ENCODE measurements at places on chromosomes 11 and 22.

- no peak for DNase-seq
These were observed 9.4 kb downstream of the FADS2 start for GRCh38 chr11:61837411-61838005.

DNA sequence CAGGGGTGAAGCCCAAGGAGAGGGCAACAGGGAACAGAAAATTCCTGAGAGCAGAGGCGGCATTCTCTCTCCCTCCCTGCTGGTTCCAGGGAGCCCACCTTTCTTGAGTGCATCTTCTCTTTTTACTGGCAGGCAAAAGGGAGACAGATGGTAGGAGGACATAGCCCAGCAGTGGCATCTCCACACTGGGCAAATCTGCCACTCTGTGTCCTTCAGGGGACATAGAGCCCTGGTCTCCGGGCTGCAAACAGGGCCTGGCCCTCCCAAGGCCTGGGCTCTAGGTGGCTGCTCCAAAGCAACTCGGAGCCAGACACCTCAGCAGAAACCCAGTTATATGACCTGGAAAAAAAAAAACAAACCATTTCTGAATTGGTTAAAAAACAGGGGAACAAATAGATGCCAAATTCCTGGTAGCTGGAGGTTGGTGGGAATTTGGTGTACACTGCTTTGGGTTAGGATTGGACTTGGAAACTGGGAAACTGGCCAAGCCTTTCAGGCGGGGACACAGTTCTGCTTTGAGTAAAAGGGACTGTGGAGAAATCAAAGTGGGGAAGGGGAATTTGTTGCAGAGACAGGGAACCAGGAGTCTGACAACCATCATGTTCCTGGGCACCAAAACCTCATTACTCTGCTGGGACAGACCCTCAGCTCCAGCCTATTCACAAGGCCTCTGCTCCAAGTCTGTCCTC is 23.6 kb upstream of the DKK3 start:
- no peak for DNase-seq

DNA sequence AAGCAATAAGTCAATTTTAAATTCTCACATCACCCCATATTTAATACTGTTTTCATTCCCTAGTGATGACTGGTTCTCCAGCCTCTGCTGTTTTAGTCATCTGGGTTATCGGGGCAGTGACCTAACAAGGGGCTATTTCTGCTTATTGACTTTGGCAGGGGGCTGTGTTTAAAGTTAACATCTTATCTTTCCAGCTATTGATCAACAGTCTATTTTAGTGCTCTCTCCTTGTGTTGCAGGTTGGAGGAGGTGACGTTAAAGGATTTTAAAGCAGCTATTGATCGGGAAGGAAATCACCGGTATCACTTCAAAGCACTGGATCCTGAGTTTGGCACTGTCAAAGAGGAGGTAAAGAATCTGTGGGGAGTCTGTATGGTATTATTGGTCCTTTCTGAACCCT is 7.7 kb upstream of the DLAT start:
- DNase-seq, result no peak

DNA sequence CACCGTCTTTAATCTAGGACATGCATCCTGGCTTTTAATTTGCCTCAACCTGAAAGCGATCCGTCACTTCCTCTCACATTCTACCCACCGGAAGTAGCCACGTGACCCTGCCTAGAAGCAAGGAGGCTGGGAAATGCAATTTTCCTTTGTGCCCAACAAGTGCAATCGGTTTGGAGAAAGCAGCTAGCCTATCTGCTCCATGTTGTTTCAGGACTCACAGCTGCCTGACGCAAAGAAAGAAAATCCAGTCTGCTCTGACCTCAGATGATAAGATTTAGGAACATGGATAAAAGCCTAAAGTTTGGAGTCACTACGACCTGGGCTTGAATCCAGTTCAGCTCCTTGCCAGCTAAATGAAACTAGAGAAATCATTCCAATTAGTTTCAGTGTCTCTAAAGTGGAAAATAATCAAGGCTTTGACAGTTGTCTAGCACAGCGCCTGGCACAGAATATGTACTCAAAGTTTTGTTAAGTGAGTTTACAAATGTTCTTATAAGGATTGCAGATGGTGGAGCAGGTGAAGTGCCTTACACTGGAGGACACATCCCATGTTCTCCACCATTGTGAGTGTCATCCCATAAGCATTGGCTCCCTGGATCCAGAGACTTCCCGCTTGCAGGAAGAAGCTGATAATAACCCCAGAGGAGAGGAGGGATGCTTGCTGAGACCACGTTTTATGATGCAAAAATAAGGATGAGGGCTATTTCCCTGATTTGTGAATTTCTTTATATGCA is 553.7 kb downstream of the MN1 start:
- DNase-seq, result no peak

DNA sequence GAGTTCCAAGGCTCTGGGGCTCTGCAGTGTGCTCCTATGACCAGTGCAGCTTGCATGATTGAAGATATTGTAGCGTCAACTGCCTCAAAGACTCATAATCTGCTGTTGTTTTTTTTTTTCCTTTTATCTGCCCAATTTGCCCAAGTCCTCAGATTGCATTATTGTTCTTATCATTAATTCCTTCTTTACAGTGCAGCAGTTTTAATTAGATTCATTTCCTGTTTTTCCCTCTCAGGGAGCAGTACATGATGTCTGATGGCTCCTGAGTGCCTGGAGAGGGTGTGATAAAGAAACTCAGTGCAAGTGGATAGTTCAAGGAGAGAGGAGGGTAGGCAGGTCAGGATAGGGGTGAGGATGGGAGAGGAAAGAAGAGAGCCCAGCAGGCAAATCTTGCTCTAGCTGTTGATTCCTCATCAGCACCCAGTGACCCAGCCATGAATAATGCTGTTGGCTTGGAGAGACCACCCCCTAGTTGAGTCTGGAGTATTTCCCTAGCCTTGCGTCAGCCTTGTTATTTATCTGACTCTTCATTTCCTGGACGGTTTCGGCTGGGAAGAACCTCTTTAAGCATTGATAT is 219.6 kb upstream of the SESN3 start:
- DNase-seq, result no peak

- no peak for DNase-seq
These were observed 53.0 kb downstream of the CTSC start for GRCh38 chr11:88284336-88285050.

DNA sequence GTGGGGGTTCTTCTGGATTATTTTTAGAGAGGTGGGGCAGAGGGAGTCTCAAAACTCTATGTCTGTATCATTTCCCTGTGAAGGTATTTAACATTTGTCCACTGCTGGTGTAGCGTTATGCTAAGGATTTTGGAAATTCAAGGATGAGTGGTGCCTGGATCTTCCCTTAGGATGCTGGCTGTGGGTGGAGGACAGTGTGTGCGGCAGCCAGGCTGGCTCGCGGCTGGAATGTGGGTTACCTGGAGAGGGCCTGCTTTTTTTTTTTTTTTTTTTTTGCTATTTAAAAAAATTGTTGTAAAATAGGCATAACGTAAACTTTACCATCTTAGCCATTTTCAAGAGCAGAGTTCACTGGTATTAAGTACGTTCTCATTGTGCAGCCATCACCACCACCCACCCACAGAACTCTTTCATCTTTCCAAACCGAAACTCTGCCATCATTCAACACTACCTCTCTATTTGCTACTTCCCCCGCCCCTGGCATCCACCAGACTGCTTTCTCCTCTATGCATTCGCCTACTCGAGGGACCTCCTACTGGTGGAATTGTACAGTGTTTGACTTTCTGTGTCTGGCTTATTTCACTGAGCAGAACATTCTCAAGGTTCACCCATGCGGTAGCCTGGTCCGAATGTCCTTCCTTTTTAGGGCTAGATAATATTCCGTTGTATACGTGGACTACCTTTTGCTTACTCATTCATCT is 67.1 kb downstream of the PARVB start:
- DNase-seq, result no peak

- DNase-seq, result no peak
These were observed 45.4 kb downstream of the GGTLC2 start for GRCh38 chr22:22689621-22690345.

GRCh38 chr11:93653080-93653479 is 8.4 kb upstream of the CEP295 start:
- no peak for DNase-seq

DNA sequence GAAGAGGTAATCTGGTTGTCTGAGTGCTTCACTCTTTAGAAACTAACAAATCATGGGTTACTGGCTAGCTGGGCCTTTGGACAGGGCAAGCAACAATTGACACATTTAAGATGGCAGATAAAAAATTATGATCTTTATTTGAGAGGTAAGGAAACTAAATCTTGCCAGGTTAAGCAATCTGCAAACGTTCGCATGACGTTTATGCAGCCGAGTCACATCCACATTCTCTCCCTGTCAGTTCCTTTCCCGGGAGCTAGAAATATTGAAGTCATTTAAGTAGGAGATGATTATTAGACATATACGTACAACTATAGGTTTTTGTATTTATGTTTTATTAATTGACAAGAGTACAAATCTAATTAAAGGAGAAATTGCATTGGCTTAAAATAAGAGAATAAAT is 57.4 kb upstream of the RCN1 start:
- DNase-seq, result no peak

DNA sequence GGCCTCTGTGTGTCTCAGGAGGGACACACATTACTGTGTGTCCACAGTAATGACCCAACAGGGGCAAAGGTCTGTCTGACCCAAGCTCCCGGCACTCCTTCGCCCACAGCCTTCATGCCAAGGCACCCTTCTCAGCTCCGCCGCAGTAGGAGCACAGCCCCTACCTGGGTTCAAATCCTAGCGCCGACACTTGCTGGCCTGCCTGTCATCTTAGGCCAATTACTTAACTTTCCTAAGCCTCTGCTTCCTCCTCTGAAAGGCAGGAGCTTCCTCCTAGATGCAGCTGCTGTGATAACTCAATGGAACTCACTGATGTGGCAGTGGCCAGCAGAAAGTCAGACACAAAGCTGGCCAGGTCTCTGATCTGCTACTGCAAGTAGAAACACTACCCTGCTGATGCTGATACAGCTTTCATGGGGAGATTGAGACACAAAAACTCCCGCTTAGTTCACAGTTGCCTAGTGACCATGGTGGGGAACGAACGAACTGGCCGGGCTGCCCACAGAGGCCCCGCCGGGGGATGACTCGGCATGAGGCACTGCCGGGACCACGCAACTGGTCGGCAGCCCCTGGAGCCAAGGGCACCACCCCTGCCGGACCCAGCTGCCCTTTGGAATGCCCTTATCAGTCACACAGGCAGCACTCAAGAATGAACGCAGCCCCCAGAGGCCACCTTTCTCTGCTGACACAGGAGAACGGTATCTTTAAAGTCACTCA is 8.1 kb downstream of the EHD1 start:
- DNase-seq, result no peak

- DNase-seq, result no peak
These were observed 1.7 kb downstream of the MOB2 start for GRCh38 chr11:1484695-1485503.

GRCh38 chr22:19466126-19466716 is 12.8 kb downstream of the UFD1 start:
- DNase-seq, result no peak

- peak; percentile 24 for DNase-seq
These were observed 15.2 kb downstream of the SERPINH1 start for GRCh38 chr11:75577207-75577606.

DNA sequence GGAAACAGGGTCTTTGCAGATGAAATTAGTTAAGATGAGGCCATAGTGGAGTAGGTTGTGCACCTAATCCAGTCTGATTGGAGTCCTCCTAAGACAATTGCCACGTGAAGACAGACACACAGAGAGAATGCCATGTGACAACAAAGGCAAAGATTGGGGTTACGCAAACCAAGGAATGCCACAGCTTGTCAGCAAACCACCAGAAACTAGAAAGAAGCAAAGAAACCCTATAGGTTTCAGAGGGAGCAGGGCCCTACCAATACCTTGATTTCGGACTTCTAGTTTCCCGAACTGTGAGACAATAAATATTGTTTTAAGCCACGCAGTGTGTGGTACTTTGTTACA is 8.2 kb upstream of the LAYN start:
- DNase-seq, result no peak

- DNase-seq, result no peak
These were observed 489.4 kb downstream of the KCNA4 start for GRCh38 chr11:29527391-29527936.

GRCh38 chr11:10091314-10092045 is 202.5 kb downstream of the SBF2 start:
- DNase-seq, result no peak

- no peak for DNase-seq
These were observed 43.2 kb downstream of the LMO1 start for GRCh38 chr11:8220261-8221045.

DNA sequence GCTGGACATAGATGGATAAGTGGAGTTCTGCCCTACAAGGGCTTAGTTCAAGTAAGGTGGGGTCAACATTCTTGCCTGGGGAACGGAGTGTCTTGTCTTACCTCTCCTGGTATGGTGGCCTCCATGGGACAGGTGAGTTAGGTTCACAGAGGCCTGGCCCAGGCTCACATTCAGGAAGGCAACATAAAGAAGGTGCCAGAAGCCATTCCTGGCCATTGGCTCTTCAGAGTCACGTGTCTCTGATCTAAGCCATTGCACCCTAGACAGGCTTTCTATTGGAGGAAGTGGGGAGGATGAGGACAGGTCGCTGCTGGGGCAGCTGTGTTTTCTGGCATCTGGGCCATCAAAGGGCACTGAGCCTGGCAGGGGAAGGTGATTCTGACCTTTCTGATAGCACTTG is 14.8 kb downstream of the LMO2 start:
- no peak for DNase-seq

- DNase-seq, result no peak
These were observed 328.3 kb downstream of the SHANK2 start for GRCh38 chr11:70924108-70924507.

DNA sequence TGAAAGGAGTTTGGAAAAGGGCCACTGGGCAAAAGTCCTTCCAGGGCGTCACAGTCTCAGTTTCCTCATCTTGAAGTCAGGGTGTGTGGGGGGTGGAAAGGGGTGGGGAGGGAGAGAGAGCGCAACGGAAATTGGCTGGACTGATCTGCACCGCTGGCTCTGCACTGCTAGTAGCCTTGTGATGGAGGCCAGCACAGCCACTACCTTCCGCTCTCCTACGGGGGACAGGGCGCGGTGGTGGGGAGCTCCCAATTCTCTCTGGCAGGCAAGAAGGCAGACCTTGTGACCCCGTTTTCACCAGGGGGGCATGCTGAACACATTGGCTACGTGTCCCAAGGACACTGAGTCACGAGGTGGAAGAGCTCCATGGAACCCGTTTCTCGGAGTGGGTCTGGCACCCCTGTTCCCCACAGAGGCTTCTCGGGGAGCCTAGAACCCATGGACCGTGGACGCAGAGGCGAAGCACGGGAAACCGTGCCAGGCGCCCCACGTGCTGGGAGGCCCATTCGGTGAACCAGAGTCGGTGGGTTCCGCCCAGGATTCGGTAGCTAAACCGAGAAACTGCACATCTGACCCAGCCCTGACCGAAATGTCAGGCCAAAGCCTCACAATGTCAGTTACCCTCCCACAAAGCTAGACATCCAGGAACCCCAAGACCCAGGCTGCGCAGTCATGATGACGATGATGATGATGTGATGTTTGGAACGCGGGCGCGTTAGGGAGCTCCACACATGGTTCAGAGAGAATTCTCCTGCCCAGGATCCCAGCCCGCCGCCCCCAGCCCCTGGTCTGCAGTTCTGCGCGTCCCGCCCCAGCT is 28.3 kb upstream of the WNT11 start:
- peak; percentile 18 for DNase-seq

GRCh38 chr11:14300661-14301304 is 58.2 kb downstream of the RRAS2 start:
- DNase-seq, result peak; percentile 9

GRCh38 chr11:69999721-70000120 is 78.4 kb upstream of the ANO1 start:
- DNase-seq, result no peak

Data from hypothalamus (tissue), 51 donors.